ENCODE measurements at places on chromosomes 16 and 17.

- DNase-seq, result no peak
These were observed 17.0 kb upstream of the ABCA8 start for GRCh38 chr17:68972119-68972704.

DNA sequence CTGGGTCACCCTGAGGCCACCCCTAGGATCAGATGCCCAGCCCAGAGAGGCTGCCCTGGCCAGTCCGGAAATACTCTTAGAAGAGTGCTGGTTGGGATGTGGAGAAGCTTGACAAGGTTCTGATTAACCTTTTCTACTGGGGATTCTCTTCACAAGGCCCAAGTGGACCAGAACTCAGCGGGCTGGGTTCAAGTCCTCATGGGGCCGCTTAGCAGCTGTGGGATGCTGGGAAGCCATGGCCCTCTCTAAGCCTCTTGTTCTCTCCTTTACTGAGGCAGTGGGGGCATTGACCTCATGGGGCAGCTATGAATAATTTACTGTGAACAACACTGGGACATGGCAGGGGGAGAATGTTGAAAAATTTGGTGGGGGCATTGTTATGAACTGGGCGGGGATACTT lies 92.8 kb downstream of the CYLD start:
- DNase-seq, result no peak

DNA sequence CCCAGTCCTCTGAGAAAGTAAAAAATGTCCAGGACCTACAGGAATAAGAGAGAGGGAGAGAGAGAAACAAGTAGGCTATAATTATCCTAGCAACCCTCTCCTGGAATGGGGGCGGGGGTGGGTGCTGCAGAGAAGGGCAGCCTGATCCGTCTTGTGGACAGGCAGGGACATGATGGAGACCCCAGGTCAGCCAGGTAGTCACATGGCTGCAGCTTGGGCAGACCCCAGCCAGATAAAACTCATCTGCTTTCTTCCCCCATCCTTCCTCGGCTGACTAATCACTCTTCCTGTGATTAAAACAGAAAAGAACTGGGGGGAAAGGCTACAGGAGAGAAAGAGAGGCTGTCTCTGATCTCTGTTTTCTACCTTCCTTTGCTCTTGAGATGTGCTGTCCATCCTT lies 32.6 kb downstream of the COPZ2 start:
- no peak for DNase-seq

DNA sequence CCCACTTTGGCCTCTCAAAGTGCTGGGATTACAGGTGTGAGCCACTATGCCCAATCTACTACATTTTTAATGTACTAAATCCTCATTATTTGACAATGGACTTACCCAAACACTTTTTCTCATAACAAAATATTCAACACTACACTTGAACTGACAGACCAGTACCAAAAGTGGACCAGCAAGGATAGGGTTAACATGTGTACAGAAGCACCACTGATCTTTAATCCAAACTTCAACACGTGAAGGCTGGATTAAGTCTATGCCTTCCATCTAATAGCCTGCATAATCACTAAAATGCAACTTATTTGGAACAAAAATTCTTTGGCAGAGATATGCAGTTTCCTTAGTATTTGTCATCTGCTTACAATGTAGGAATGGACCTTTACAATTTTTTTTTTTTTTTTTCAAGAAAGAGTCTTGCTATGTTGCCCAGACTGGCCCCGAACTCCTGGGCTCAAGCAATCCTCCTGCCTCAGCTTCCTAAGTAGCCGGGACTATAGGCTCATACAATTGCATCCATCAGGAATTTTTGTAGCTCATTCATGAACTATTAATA lies 60.0 kb upstream of the BCAR1 start:
- no peak for DNase-seq

GRCh38 chr16:2341456-2342447 lies 1.2 kb upstream of the ABCA3 start:
- no peak for DNase-seq

GRCh38 chr16:61921373-61921772 lies 114.9 kb downstream of the CDH8 start:
- DNase-seq, result no peak

DNA sequence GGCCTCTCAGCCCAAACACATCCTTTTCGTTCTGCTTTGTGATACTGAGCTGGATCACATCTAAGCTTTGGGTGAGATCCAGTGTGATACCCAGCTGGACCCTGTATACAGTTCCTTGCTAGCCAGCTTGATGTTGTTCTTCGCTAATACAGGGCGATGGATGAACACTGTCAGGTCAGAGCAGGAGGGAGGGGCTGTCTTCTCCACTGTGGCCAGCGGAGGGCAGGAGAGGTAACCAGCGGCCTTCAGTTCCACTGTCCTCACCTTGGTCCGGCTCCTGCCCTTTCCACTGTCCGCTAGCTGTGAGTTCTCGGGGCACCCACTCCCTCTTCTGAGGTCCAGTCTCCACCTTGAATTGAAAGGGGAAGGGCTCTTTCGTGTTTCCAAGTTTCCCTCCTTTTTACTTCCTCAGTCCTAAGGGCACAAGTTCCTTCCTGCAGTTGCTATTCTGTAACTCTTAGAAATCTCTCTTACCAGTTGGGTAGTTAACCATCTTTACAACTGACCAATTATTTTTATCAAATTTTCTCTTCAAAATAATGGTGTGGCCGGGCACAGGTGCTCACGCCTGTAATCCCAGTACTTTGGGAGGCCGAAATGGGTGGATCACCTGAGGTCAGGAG lies 3.0 kb upstream of the ZNF213 start:
- DNase-seq, result no peak

DNA sequence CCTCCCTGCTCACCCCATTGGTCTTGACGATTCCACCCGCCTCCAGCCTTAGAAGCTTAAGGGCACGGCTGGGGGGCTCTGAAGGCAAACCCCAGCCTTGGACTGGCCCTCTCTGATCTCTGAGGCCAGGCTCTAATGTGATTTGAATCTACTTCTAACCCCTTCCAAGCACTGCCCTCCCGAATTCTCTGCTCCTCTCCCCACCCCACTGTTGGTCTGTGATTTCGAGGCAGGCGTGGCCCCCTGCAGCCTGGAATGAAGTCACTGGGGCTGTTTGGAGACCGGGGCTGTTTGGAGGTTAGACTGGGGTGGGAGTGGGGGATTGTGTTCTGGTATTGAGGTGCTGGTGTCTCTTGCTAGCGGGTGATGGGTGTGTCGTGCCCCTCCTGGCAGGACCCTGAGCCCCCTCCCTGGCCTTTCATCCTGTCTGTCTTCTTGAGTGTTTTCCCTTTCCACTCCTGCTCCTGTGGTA lies 2.2 kb downstream of the GRB7 start:
- no peak for DNase-seq

GRCh38 chr17:40108970-40109824 lies 8.8 kb upstream of the NR1D1 start:
- no peak for DNase-seq

DNA sequence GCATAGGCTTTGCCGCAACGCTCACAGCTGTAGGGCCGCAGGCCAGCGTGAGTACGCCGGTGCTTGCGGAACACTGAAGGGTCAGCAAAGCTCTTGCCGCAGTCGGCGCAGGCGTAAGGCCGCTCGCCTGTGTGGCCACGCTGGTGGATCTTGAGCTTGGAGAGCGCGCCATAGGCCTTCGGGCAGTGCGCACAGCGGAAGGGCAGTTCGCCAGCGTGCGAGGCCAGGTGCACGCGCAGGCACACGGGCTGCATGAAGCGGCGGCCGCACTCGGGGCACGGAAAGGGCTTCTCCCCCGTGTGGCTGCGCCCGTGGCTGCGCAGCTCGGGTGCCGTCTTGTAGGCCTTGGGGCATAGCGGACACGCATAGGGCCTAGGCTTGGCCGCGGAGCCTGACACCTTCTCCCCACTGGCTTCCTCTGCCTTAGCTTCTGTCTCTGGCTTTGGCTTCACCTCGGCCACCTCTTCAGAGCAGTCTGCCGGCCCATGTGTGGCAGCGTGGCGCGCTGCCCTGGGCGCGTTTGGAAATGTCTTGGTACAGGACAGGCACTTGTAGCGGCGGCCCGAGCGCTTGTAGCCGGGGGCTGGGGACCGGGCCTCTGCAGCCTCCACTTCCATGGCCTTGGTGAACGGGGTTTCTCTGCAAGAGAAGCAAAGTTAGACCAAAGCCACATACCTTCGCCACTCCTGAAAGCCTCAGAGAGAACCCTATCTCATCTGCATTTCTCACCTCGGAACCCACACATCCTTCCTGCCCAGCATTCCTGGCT lies 10.0 kb downstream of the ZNF668 start:
- no peak for DNase-seq

DNA sequence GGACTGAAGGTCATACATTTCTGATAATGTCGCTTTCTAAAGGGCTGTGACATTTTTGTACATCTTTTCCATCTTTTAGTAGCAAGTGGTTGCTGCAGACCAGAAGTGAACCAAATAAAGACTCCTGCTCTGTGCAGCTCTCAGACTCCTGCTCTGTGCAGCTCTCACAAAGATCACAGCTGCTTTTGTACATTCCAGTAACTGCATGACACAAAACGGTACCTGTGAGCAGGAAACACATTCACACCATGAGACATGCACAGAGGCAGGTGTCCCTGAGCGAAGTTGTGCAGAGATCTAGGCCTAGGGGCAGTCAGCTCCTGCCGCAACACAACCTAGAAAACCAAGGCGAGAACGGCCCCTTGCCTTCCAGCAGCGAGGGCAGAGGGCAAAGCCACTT lies 67.5 kb downstream of the KLHDC4 start:
- no peak for DNase-seq

GRCh38 chr17:67488161-67488560 lies 111.1 kb downstream of the PITPNC1 start:
- DNase-seq, result no peak

DNA sequence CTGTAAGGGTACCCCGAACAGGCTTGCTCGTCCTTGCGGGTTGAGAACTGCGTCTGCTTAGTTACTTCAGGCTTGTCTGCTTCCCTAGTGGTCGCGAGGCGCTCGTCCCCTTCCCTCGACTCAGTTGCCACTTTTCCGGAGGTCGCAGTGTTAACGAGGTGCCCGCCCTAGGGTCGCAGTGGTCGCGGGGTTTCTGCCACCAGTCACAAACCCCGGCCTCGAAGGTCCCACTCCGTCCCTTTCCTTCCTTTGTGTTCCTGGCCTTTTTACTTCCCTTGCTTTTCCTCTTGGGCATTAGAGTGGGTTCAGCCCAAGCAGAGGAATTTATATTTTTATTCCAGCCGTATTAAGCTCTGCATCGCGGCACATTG lies 299 bp downstream of the NUP85 start:
- no peak for DNase-seq

DNA sequence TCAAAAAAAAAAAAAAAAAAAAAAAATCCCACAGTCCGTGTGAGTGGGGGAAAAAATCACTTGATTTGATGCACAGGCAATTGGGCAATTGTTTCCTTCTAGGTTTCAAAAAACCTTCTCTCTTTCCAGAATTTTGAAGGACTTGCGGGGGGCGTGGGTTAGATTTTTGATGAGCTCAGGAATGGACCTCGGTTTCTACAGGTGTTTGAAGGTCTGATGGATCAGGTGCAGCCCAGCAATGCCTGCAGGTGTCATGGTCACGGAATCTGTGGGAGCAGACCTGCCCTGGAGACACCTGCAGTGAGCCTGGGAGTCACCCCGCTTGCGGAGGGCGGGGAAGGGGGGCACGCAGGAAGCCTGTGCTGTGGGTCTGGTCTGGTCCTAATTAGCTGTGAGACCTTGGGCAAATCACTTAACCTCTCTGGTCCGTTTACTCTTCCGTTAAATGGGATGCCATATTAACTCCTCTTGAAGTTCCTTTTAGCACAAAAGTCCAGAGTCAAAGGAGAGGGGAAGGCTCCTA lies 174.2 kb downstream of the IRF8 start:
- DNase-seq, result no peak

GRCh38 chr16:66188917-66189725 lies 177.4 kb upstream of the CDH5 start:
- no peak for DNase-seq

GRCh38 chr17:49431743-49432142 lies 17.1 kb upstream of the PHB1 start:
- DNase-seq, result no peak

DNA sequence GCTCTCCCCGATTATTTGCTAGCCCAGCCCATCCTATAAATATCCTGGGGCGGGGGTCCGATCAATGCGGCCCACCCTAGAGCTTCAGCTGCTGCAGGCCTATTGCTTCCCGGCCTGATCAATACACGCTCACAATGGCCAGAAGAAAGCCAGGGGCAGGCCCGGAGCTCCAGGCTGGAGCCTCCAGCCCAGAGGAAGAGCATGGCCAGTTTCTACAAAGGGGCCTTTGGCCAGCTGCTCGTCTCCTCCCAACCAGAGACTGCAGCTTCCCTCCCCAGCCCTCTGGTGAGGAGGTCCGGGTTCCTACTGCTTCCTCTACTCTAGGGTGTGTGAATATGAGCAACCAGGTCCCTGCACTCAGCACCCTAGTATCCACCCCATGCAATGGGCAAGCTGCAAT lies 36.7 kb downstream of the SALL1 start:
- no peak for DNase-seq

GRCh38 chr17:18368946-18369345 lies 5.6 kb upstream of the SHMT1 start:
- no peak for DNase-seq

- no peak for DNase-seq
These were observed 7.1 kb downstream of the TMEM114 start for GRCh38 chr16:8583199-8583598.

- no peak for DNase-seq
These were observed 127.6 kb downstream of the KIF2B start for GRCh38 chr17:53950207-53950857.

DNA sequence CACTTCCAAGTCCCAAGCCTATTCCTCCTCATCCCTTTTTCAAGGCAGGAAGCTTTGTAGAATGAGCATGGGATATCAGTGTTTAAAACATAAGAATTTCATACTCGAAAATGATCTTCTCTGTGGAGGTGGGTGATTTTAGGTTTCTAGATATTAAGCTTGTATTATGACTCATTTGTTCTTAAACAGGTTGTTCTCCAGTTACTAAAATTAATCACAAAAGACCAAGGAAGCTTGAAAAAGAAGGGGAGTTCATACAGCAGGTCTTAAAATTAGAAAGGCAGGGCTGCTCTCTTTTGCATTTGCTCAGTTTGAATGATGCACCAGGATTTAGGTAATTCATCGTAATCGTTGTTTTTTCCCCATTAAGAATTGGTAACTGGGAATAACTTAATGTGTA lies 208.7 kb downstream of the PRKCA start:
- DNase-seq, result no peak

DNA sequence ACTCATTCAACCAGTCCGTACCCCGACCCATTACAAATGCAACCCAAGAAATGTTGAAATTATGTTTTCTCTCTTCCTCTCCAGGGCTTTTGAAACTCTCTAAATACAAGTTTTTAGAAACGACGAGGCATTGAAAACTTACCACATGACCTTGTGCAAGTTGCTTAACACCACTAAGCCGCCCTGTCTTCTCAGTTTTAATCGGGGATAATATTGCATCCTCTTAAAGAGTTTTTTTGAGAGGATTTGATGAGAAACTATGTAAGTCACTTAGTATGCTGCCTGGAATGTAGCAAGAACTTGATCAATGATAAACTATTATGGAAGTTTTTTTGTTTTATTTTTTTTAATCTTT lies 149.0 kb upstream of the FAM20A start:
- DNase-seq, result no peak

- no peak for DNase-seq
These were observed 50.0 kb downstream of the DNAH2 start for GRCh38 chr17:7767405-7768021.

GRCh38 chr16:14198572-14198971 lies 127.5 kb downstream of the MRTFB start:
- no peak for DNase-seq

Data from stimulated activated CD8-positive, alpha-beta memory T cell treated with anti-CD3 and anti-CD28 coated beads, Interleukin-12 subunit alpha, Interleukin-12 subunit beta, amount 100 ng/mL, for 1 hour (primary cell).